Activated CD4-positive, alpha-beta T cell treated with anti-CD3 and anti-CD28 coated beads, Interleukin-2, amount 50 U/mL, for 4 hours (primary cell): ENCODE measurements at places on chromosomes 13 and 19.

DNA sequence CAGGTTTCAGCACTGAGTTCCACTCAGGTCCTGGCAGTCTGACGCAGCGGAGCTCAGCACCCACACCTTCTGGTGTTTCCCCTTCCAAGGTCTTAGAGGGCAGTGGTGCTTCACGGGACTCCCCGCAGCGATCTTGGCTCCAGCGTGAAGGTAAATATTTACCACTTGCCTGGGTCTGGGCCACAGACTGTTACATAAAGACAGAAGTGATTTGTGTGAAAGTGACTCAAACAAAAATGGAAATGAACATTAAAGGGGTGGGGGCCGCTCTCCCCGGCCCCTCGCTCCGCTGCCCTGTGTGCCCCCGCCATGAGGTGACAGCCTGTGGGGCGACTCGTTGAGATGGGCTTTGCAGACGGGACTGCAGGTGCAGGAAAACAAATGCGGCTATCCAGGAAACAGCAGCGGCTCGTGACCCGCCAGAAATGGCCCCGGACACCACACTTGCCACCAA is 55.0 kb downstream of the GGACT start:
- DNase-seq, result no peak

GRCh38 chr13:25352230-25352629 is 19.5 kb upstream of the ATP8A2 start:
- DNase-seq, result no peak

- DNase-seq, result no peak
Observed at GRCh38 chr13:99690426-99691174, 189.3 kb downstream of the TM9SF2 start.

DNA sequence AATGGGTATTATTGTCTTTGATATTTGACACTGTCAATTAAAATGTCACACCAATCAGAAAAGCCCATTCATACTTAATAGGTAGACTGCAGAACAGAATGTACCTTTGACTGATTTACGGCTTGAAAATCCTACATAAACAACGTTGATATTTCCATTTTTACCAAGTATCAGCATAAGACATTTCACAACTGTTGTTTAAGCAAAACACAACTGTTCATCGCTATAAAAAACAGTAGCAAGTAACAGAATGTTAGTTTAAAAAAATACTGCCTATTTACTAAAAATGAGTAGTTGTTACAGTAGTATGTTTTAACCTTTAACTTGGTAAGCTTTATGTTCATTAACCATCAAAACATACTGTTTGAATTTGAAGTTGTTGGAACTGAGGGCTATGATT is 1096.6 kb downstream of the PCDH17 start:
- DNase-seq, result no peak

- no peak for DNase-seq
Observed at GRCh38 chr13:39859898-39860297, 204.4 kb downstream of the COG6 start.

- DNase-seq, result no peak
Observed at GRCh38 chr13:55761986-55762385, 1378.7 kb upstream of the PRR20A start.
